ENCODE measurements at places on chromosomes 6 and 20.

GRCh38 chr6:31727717-31728671, 1.1 kb downstream of the DDAH2 start:
- DNase-seq: no peak

- no peak for DNase-seq
Observed at GRCh38 chr6:140078561-140079125, 704.2 kb upstream of the CITED2 start.

GRCh38 chr20:9287826-9288225, 218.9 kb downstream of the PLCB4 start:
- no peak for DNase-seq

DNA sequence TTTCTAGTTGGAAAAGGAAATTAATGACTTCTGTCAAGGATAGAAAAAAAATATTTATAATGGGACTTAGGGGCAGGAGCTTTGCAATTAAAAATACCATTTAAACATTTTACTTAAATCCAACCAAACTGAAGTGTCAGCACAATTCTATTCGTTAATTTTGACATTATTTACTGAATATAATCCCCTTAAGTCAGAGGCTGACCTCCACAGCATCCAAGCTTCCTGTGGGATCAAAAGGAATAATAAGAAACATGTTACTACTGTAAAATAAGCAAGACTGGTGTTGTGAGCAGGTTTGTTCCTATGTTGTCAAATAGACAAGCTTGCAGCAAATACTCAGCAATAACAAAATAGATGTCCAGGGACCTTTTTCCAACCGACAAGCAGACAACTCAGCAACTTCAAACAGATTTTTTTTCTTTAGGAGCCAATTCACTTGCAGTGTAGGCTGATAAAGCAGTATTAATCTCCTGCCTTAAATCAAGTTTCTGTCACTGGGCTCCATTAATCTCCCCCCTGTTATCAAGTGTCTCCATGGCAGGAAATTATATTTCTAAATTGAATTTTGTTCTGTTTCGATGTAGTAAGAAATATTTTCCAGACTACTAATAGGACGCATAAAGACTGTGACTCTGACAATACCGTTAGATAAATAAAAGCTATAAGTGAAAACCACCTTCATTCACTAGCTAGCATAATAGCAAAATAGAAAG, 157.4 kb downstream of the HACE1 start:
- no peak for DNase-seq

DNA sequence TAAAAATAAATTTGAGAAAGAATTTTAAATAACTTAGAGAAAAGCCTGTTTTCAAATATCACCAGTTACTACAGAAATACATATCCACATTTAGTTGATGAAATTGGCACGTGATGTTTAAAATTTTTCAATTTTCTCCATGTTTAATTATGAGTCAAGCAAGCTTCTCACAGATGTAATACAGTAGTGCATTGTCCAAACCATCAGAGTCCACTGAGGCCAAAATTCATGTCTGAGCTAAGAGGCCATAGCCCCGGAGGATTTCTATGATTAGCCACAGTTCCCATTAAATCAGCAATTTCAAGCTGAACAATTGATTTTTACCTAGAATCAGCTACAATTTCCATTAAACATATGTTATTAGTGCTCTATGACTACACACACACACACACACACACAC, 387.0 kb downstream of the LAMA2 start:
- no peak for DNase-seq

DNA sequence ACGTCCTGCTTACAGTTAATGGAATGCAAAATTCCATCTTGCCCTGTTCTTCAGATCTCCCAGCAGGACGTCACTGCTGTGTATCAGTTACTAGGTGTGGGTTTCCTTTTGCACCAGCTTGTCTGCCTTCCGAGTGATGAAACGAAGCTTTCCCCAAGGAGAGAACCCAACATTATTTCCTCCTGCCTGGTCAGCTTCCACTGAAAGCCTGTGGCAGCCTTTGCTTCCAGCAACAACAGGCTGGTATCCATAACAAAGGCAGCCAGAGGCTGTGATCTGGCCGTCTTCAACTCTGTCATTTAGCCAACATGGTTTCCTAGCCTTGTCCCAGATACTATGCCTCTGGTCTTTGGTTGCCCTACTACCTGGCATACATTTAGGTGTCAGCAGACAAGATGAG, 78.9 kb upstream of the HEY2 start:
- no peak for DNase-seq

- no peak for DNase-seq
Observed at GRCh38 chr20:56542489-56543030, 9.5 kb downstream of the FAM209B start.

GRCh38 chr6:68196645-68197044, 438.4 kb upstream of the ADGRB3 start:
- DNase-seq: no peak

GRCh38 chr20:58416835-58417234, 27.8 kb downstream of the VAPB start:
- DNase-seq: no peak

GRCh38 chr20:37801921-37802320, 101.0 kb upstream of the VSTM2L start:
- no peak for DNase-seq

- DNase-seq: no peak
Observed at GRCh38 chr6:123687864-123688263, 51.1 kb upstream of the TRDN start.

Data from stimulated activated CD4-positive, alpha-beta T cell treated with anti-CD3 and anti-CD28 coated beads, TNF-alpha, amount 100 ng/mL, for 4 hours (primary cell).